Sigmoid colon (tissue), 7 donors: ENCODE measurements at places on chromosomes 7 and 10.

DNA sequence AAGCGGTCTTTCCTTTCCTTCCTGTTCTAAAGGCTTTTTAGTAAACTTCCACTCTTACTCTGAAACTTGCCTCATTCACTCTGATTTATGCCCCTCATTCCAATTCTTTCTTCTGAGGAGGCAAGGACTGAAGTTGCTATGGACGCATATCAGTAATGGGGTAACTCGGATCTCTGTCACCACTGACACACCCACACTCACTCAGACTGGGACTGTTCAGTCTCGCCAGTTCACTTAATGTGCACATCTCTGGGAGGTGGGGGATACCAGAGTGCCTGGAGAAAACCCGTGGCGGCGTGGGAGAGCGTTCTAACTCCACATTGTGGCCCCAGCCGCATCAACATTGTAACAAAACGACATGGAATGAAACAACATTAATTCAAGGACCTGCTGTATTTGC is 1139.3 kb upstream of the CELF2 start:
- DNase-seq = no peak

GRCh38 chr7:117931314-117931713 is 58.1 kb upstream of the CTTNBP2 start:
- DNase-seq = no peak

DNA sequence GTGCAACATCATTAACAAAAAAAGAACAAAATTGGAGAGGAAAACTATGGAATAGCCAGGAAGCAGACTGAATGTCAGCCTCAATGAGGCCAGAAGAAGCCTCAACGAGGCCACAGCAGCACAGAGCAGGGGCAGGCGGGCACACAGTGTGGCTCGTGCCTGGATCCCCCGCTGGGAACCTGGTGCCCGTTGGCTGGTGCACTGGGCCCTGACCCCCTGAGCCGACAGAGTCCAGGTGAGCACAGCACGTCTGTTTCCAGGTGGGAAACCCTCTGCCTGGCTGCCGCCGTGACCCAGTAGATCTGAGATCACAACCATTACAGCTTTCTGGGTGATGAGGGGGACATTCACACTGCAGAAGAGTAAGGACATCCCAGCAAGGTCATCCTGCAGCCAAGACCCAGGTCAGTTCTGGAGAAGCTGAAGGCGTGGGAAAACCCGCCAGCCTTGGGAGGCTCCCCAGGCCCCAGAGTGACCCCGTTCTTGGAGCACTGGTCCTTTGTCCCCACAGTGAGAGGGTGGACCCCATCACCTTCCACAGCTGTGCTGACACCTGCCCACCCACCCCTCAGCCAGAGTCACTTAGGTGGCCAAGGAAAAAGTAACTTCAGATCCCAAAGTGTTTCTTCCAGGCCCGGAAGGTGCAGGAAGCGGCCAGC is 222.1 kb downstream of the ADARB2 start:
- DNase-seq = no peak

GRCh38 chr7:47557694-47558670 is 23.9 kb downstream of the TNS3 start:
- DNase-seq = no peak

- no peak for DNase-seq
These were observed 54.3 kb downstream of the SPOCK2 start for GRCh38 chr10:72034040-72034499.
